Jurkat, Clone E6-1 (cell line): ENCODE measurements at places on chromosomes 4 and X.

DNA sequence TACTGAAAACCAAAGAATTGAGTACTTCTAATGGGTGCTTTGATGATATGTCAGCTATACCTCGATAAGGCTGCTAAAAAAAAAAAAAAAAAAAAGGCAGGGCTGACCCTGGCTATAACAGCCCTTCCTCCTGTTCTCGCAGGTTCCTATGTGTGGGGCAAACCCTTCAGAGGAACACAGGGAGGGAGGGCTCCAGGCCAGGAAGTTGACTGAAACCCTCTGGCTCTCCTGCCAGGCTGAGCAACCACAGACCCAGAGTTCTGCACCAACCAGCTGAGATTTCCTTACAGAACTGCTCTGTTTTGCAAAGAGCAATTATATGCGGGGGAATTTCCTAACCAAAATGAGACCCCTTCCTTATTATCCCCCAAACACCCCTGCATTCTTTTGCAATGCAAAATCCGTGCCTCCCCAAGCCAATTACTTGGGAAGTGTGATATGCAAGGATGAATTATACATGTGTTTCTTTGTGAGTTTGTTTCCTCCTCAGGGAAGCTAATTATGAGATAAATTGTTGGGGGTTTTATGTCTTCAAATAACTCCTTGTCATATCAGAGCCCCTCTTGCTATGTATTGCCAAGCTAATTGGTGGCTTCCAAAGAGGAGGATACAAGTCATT is 45.6 kb downstream of the PDHA1 start:
- DNase-seq = no peak

- DNase-seq = no peak
Measured at GRCh38 chr4:141640696-141641095, 4.3 kb downstream of the IL15 start.

DNA sequence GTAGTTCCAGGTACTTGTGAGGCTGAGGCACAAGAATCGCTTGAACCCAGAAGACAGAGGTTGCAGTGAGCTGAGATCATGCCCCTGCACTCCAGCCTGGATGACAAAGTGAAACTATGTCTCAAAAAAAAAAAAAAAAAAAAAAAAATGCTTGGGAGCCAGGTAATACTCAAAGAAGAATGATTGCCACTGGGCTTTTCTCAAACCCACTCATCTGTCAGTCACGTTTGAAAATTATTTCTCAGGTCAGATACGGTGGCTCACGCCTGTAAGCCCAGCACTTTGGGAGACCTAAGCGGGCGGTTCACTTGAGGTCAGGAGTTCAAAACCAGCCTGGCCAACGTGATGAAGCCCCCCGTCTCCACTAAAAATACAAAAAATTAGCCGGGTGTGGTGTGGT is 155.7 kb downstream of the RELL1 start:
- DNase-seq = no peak

DNA sequence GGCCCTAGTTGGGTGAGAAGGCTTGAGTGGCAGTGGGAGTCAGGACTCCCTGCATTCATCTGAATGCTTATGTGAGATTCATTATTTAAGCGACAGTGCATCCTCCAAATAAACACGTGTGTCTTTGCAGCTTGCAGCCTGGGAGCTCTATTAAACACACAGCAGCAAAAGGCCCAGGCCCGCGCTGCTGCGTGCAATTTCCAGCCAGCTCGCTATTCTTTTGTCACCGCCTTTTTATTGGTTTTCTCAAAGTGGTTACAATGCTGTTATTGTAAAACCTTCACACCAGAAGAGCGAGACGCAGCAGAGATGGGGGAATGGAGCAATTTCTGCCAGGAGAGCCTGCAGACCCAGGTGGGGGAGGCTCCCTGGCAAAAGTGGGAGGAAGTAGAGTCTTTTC is 252.5 kb downstream of the BCOR start:
- no peak for DNase-seq

DNA sequence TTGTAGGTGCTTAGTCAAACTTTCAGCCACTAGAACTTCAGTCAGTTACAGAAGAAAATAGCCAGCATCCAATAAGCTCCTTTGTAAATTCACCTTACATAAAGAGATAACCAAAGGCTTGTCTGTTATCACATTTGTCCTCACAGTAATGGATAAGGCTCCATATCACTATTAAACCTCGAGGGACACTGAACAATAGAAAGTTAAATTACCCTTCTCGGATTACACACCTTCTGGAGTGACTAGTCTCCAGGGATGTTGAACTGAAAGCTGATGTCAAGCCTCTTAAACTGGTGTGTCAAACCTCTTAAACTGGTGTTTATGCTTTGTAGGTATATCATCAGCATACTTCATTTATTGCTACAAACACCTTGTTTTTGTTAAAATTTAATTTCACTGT is 639.0 kb downstream of the CENPC start:
- no peak for DNase-seq

GRCh38 chrX:17374619-17375366 is at the start of gene NHS:
NHS (plus strand) TSS chrX:17375200; CDS start chrX:17375758, 558 bp downstream.
- DNase-seq = no peak

DNA sequence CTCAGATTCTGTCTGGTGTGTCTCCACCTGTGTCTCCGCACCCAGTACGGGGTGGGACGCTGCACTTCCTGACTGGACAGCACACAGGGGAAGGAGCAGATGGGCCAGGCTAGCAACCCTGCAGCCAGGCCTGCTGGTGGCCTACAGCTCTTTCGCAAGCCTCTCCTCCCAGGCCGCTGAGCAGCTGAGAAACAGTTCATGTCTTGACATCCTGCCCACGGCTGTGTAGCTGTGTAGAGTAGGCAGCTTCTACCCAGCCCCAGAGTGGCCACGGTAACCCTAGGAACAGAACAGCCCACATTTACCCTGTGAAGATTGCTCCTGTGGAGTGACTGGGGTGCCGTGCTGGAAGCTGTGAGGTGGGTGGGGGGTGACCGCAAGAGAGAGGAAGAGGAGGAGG is 38.9 kb downstream of the CCNQ start:
- no peak for DNase-seq

- no peak for DNase-seq
Measured at GRCh38 chr4:54189140-54189539, 40.0 kb upstream of the PDGFRA start.

- no peak for DNase-seq
Measured at GRCh38 chrX:68650491-68650890, 3.0 kb downstream of the STARD8 start.
